Activated CD8-positive, alpha-beta memory T cell treated with anti-CD3 and anti-CD28 coated beads, Interleukin-2, amount 10 ng/mL, durations not matched to agents 7 days and 5 days (primary cell): ENCODE measurements at places on chromosomes 16 and 17.

DNA sequence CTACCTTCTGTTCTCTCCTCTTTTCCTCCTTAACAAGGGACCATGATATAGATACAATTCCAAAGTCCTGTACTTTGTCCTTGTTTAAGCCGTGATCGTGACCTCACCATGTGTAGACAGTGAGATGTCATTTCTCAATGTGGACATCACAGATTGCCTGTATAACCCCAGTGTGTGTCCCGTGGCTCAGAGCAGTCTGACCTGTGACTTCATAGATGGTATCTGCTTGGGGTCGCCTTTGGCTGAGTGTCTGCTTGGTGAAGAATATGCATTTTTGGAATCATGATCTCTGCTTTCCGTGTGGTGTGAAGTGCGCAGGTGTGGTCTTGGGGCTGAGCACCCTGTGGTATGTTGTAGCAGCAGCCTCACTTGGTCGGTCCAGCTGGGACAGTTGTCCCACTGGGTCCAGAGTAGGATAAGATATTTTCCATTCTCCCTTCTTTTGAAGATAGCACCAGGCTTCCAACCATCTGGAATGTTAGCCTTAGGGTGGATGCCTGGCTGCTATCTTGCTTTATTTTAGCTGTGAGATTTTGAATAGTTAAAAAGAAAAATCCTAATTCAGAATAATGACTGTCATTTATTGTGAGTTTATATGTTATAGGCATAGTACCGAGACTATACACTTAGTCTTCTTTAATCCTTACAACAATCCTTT is 13.4 kb downstream of the MSI2 start:
- DNase-seq = no peak

DNA sequence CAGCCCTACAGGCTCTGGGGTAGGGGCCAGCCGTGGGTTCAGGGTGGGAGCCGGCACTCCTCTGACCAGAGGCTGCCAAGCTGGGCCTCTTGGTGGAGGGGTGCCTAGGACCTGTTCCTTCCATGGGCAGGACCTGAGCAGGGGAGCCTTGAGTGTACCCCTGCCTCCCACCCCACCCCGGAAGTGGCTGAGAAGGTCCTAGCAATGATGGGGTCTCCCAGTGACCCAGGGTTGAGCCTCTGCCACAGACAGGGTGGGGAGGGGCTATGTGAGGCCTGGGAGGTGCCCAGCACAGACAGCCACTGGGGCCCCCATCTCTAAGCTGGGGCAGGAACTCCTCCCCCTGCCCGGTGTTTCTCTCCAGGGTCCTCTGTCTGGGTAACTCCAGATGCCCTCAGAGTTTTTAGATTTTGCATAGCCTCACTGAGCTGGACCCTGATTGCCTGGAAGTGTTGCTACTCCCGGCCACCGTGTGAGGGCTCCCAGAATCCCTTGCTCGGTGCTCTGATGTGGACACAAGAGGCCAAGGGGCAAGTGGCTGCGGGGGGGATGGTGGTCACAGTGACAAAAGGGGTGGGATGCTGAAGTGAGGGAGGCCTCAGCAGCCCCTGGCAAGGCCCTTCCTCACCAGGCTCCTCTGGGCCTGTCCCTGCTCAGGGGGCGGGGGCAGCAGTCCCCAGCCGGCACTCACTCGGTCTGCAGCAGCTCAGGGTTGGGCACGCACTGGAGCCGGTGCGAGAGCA is 6.4 kb upstream of the MTSS2 start:
- no peak for DNase-seq

DNA sequence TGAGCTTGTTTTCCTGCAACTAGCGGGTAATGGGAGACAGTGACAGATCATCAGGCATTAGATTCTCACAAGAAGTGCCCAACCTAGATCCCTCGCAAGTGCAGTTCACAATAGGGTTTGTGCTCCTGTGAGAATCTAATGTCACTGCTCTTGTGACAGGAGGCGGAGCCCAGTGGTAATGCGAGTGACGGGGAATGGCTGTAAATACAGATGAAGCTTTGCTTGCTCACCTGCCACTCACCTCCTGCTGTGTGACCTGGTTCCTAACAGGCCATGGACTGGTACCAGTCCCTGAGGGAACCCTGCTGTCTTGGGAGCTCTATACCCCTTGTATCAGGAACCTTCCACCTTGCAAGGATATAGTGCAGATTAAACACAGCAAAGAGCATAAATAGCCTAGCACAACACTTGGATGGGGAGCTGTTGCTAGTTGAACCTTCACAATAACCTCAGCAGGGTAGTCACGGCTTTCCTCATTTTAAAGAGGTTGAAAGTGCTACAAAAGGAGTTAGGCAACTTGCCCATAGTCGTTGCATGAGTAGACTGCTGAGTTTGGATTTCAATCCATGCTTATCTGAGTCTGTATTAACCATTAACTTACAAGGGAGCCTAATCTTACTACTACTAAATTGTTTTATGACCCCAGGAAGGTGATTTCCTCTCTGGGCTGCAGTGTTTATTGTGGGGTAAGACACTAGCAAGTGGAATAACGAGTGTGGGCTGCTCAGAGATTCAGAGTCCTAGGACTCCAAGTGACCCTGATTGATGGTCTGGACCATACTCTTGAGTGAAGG is 156.6 kb upstream of the ZFHX3 start:
- no peak for DNase-seq

GRCh38 chr17:73538445-73538844 is 105.8 kb downstream of the SDK2 start:
- DNase-seq = no peak

DNA sequence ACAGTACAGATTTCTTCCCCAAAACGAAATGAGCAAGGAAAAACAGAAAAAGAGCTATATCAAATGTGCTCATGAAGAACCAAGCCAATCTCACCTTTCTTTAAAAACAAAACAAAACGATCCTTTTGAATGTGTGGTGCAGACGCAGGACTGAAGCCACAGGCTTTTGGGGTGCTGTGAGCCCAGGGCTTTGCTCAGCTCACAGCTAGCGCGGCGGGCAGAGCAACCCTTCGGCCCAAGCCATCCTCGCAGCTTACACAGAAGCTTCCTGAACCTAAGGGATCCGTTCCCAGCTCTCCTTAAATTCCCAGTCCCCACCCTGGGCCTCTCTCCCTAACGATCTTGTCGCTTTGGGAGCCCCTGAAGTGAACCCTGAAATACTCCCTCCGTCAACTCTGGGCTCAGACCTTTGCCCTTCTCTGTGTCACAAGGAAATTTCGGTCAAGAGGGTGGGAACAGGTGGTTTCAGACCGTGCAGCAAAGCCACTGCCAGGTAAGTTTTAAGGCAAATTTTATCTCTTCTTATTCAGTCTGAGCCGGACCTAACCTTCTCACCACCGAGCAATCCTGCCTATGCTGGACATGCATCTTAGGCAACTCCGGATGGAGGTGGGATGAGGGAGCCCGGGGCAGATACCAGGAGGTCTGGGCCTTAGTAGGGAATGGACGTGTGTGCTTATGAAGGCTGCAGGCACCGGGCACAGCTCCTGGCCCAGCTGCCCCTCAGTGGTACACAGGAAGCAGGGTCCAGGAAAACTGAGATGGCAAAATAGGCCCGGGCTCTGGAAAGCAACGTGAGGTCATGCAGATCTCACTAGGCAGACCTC is 52.0 kb downstream of the COTL1 start:
- no peak for DNase-seq

- no peak for DNase-seq
Observed at GRCh38 chr16:59632276-59632855, 898.2 kb upstream of the GOT2 start.

GRCh38 chr16:25403852-25404251 is 146.2 kb upstream of the ZKSCAN2 start:
- no peak for DNase-seq

DNA sequence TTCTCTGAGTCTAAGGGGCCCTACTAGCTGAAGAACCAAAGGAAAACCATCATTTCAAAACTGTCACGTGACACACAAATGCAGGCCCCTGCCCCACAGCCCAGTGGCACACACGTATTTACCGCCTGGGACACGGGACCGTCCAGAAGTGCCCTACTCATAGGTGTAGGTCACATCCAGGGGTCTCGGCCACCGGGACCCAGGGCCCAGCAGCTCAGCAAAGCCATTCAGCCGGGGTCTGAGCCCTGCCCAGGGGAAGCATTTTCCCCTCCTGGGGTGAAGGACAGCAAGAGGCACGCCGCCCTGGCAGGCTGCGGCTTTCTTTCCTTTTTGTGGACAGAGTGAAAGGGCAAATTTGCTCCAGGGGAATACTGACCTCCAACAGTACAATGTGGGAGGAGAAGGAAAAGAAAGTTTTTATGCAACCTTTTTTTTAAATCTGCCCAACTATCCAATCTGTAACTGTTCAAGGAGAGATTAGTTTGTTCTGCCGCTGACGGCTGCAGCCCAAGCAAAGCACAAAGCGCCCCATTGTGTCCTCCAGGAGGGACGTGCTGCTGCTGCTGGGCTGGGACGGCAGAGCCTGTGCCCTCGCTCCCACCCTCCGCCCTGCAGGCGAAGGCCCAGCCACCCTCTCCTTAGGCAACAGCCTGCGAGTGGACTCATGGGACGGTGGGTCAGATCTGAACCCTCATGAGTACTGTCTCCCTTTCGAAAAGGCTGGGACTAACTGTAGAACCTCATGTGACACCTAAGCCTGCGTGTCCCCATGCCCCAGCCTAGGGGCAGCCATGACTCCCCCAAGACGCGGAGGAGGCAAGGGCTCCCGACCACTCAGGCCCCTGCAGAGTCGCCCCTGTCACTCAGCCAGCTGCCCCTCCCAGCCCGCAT is 21.3 kb downstream of the SLC7A5 start:
- no peak for DNase-seq

DNA sequence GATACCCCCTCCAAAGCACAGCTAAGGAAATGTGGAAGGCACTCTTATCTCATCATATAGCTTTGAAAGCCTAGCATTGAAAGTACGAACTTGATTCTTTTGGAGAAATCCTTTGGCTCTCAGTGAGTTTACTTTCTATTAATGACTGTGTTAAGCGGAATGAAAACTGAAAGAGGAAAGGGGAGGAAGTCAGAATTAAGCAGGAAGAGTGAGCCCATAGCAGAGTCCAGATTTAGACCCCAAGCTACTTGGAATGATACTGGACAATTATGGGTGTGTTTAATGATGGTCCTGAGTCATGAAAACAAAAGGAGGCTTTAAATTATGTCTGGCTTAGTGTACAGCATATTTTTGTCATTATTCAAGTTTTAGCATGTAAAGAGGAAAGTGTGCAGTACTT is 42.2 kb downstream of the TENT4B start:
- no peak for DNase-seq

DNA sequence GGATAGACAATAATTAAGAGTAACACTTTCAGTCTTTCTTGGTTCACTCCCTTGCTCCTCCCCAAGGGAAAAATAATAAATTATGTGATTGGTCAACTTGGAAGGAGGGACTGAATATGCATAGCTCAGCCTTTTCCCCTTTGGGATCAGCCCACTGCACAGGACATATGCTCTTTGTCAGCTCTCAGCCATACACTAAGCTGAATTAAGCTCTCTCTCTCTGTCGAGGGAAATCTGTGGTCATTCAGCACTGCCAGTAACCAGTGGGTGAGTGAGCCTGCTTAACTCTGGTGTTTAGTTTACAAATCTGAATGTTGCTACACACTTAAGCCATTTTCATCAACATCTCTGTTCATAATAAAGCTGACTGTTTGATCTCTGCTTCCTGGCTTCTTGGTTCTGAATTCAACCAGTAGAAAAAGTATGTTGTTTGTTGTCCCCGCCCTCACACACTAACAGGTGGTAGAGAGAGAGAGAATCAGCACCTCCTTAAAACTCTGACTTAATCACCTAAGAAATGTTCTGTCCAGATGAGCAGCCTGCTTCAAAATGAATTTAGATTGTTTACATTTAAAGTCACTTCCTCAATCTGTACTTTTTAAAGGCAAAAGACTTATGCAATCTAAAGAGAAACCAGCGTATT is 102.3 kb upstream of the C17orf78 start:
- DNase-seq = no peak

DNA sequence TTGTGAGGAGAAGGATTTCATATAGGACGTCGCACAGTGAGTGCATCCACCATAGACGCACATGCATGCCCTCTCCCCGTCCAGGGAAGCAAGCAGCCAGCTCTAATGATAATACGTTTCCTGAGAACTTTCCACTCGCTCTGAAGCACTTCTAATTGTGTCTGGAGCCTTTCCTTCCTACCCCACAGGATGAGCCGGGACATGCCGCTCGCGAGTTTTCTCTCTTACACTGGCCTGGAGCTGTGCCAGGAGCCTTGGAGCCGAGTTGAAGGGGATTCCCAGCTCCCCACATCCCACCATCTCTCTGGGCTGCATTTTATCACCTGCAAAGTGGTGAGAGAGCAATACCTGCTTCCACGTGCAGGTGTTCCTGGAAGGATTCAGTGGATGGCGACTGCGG is 368.1 kb downstream of the C16orf95 start:
- no peak for DNase-seq

DNA sequence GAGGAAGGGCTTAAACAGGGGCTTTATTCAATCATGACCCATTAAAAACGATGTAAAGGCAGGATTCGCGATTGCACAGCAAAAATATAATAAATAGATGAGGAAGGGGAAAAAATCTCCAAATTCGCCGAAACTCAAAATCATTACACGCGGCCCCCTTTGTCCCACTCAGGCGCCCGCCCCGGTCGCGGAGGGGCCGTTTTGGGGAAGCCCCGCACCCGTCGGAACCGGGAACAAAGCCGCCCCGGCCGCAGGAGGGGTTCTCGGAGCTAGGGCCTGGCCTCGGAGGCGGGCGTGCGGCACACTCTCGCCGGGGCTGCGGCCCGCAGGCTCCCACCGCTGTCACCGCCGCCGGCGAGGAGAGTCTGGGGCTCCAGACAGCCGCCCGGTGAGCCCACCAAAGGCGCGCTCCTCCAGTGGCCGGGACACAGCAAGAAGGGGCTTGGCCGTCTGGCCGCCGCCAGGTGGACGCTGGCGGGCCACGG is 521 bp downstream of the C16orf87 start:
- DNase-seq = peak; percentile 61

DNA sequence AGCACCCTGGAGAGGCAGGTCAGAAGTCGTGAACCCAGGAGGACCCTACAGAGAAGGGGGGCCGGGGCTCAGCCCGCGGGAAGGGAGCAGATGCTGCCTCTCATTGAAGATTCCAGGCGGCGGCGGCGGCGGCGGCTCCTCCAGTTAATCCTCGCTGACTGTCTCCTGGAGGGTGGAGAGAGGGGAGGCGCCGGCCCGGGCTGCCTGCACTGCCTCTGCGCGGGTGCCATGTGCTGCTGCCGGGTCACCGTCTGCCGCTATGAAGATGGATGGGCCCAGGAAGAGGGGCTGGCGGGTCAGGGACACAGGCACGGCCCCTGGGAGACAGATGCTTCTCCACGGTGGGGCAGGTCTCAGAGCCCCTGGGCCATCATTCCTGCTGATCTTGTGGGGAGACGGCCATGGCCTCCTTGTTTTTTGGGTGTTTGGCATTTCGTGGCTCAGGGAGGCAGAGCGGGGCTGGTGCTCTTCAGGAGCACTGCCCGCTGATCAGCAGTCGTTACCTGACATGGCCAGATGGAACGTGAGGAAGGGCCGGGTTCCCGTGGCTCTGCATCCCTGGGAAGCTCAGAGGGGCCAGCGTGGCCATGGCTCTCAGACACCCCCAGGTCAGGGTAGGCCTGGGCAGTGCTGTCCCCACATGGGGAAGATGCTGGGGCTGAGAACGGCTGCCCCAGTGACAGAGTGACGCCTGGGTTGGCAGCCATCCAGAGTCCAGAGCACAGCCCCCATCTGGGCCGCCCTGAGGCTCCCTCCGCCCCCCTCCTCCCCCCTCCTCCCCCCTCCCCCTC is 36.1 kb downstream of the GINS2 start:
- DNase-seq = no peak
